ENCODE measurements at places on chromosomes 3 and 15.

DNA sequence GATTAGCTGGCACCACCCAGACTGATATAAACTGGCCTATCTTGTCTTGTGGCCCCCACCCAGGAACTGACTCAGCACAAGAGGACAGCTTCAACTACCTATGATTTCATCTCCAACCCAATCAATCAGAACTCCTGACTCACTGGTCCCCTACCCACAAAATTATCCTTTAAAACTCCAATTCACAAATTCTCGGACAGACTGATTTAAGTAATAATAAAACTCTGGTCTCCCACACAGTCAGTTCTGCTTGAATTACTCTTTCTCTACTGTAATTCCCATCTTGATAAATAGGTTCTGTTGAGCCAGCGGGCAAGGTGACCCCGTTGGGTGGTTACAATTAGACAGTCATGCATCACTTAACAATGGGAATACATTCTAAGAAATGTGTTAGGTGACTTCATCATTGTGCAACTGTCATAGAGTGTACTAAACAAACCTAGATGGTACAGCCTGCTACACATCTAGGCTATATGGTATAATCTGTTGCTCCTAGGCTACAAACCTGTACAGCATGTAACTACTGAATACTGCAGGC is 48.1 kb upstream of the MAP4 start:
- no peak for DNase-seq
- no peaks in the 10 kb centered on the region for H3K27me3 ChIP-seq
- H3K27ac ChIP-seq = no peak overlapping the region

DNA sequence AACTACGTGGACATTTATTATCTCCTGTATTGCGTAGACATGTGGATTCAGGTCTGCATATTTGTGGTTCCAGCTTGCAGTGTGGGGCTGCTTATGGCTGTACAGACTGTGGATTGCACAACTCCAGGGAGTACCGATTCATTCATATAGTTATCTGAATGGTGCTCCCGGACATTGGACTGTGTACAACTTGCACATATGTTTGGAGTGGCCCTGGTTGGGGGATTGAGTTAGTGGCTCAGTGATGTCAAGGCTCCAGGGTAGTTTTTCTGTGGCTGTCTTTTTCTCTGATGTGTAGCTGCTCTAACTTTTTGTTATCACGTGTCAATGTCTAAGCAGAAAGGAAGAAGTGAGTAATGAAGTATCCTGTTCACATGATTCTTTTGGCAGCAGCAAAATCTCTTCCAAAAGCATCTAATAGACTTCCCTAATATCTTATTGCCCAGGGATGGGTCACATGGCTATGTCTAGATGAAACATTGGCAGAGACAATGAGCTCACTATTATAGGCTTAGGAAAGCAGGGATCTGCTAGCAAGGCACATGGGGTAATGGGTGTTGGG is 15.8 kb downstream of the ST3GAL6 start:
- no peak overlapping the region for H3K27ac ChIP-seq
- DNase-seq = no peak
- H3K4me3 ChIP-seq = no peak overlapping the region
- no peaks in the 10 kb centered on the region for H3K36me3 ChIP-seq

DNA sequence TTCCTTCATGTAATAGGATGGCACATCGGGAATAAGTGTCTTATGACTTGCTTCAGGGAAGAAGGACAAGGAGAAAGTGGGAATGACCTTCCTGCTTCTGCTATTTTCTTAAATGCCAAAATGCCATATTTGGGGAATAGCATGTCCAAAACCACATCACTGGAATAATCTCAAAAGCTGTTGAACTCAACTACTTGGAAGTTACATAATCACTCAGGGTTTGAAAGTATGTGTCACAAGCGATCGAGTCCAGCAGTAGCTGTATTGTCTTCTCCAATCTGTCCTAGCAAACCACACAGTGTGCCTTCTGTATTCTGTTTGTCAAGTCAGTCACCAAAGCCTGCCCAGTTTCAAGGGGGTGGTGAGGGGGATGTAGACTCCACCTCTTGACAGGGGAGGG is 58.3 kb upstream of the GADL1 start:
- H3K27ac ChIP-seq = no peak overlapping the region
- no peak for DNase-seq
- H3K4me1 ChIP-seq = no peaks in the 10 kb centered on the region

DNA sequence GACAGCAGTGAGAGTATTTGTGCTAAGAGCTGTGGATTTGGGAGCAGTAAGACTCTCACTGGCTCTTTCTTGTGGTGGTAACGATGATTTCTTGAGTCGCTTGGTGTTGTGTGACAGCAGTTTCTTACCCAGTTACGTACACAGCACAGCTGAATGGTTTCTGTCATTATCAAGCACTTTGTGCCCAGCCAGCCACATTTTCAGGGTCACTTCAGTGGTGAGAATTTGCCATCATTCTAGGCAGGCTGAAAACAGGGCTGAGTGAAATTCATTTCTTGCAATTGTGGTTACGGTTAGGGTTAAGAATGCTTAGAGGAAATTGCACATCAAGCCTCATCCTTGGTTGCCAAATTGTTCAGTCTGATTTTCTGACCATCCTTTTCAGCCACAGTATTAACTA is 130.1 kb downstream of the RYR3 start:
- no peak for DNase-seq
- peaks cover 7% of the 10 kb centered on the region for H3K27me3 ChIP-seq
- H3K27ac ChIP-seq = no peak overlapping the region
- no peaks in the 10 kb centered on the region for H3K4me1 ChIP-seq
- H3K36me3 ChIP-seq = no peaks in the 10 kb centered on the region
- H3K4me3 ChIP-seq = no peak overlapping the region

DNA sequence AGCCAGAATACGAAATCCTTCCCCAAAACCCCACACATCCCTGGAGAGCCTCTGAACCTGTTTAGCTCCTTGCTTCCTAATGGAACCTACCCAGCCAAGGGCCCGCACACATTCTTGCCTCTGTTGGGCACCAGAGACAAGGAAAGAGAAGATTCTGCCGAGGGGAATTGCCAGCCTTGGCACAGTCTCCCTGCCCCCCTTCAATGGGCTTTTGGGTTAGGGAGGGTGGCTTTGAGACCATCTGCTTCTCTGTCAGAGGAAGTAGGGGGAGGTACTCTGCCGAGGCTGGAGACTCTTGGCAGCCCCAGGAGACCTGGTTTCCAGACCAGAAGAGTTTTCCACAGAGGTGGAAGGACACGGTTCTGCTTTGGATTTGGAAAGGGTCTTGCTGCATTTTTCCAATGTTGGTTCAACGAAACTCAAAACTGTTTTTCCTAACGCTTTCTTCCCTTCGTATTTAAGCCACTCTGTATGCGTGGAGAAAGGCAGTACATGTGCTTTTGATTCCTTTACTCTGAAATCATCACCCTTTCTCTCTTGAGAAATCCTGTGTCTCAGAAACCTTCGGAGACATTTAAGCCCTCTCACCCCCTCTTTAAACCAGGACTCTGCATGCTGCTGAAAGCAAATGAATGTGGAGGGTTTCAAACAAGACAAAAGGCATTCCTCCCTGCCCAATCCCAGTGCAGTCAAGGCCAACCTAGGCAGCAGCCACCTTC is 78.8 kb upstream of the PRR23C start:
- H3K36me3 ChIP-seq = no peaks in the 10 kb centered on the region
- DNase-seq = no peak
- H3K27ac ChIP-seq = no peak overlapping the region
- H3K27me3 ChIP-seq = no peaks in the 10 kb centered on the region
- H3K4me1 ChIP-seq = peaks cover 7% of the 10 kb centered on the region

Measured in activated CD4-positive, alpha-beta memory T cell treated with anti-CD3 and anti-CD28 coated beads, Interleukin-2, amount 10 ng/mL, durations not matched to agents 7 days and 5 days (primary cell).